Foreskin keratinocyte (primary cell): ENCODE measurements at places on chromosomes 7 and 10. TPM values are rescaled to one million over a fixed set of nuclear protein-coding genes. Genes with fewer than 3 reads are reported as not detected.

The FBXL15 gene
- 5.5 and 5.9 TPM in 2 replicates for total RNA-seq

The TYSND1 gene
- 12.2 and 12.3 TPM in 2 replicates for total RNA-seq

The CYP26A1 gene
- total RNA-seq = not detected in 2 replicates

The UPK3BL2 gene
- 1.3 and 3.1 TPM in 2 replicates for total RNA-seq

The LRMDA gene
- not detected in 2 replicates for total RNA-seq

The WDR86 gene
- not detected in 2 replicates for total RNA-seq

The PDE1C gene
- 18.5 and 31.5 TPM in 2 replicates for total RNA-seq

The TRPV6 gene
- 0.07 and 0.24 TPM in 2 replicates for total RNA-seq

The STEAP4 gene
- 0.03 and 0.04 TPM in 2 replicates for total RNA-seq

The GSTO1 gene
- 168 and 181 TPM in 2 replicates for total RNA-seq

The SEPTIN7 gene
- 229 and 253 TPM in 2 replicates for total RNA-seq

The ORC5 gene
- 19.5 and 23.0 TPM in 2 replicates for total RNA-seq

The PAPSS2 gene
- total RNA-seq = 2.3 and 4.1 TPM in 2 replicates

The IFIT1B gene
- not detected in 2 replicates for total RNA-seq

The CRHR2 gene
- not detected in 2 replicates for total RNA-seq

The CASP7 gene
- total RNA-seq = 24.8 and 31.8 TPM in 2 replicates

The PITX3 gene
- not detected in 2 replicates for total RNA-seq

The EDRF1 gene
- total RNA-seq = 15.3 and 17.7 TPM in 2 replicates

The AKR1D1 gene
- total RNA-seq = not detected in 2 replicates

The ZNF783 gene
- 7.4 and 7.5 TPM in 2 replicates for total RNA-seq

The MET gene
- total RNA-seq = 147 and 157 TPM in 2 replicates

The CASP2 gene
- 21.4 and 23.9 TPM in 2 replicates for total RNA-seq

- DNase-seq = no peak
Observed at GRCh38 chr7:1421020-1421790, 38.1 kb downstream of the MICALL2 start.

- no peak for DNase-seq
Observed at GRCh38 chr10:91188889-91189288, 31.6 kb upstream of the PCGF5 start.

DNA sequence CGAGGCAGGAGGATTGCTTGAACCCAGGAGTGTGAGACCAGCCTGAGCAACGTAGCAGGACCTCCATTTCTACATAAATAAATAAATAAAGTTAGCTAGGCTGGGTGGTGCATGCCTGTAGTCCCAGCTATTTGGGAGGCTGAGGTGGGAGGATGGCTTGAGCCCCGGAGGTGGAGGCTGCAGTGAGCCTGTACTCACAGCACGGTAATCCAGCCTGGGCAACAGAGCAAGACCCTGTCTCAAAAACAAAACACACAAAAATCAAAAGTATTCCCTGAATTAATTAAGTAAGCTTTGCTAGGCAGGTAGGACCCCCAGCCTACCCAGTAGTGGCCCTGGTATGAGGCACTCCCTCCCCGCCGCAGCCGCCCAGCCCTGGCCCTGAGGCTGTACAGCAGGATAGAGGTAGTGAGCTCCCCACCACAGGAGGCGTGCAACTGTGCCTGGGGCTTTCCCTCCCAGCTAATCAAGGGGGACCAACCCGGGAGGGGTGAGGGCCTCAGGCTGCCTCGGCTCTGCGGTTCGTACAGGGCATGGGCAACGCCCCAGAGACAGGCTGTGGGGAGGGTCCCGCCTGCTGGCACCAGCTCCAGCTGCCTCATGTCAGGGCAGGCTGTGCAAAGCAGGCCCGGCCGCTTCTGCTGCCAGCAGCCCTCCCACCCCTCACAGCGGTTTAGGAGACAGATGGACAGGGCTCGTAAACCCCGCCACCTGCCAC is 1.0 kb upstream of the CYP2W1 start:
- DNase-seq = no peak

- no peak for DNase-seq
Observed at GRCh38 chr10:36187380-36188079, 545.4 kb upstream of the FZD8 start.

DNA sequence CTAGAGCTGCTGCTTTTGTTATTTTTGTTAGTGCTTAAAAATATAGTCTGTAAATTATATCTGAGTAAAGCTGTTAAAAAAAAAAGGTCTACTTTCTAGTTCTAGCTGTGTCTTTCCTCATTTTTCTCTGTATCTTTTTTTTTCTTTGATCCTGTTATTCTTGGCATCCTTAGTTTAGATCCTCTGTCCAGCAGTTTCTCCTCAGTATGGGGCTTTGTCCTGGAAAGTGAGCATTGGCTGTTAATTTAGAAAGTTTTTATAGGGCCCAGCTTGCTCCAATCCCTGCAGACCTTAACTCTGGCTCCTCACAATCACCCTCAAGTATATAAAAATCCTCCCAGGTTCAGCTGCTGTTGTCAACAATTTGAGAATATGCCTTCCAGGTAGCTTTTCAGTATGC is 23.5 kb downstream of the DDX50 start:
- no peak for DNase-seq

- no peak for DNase-seq
Observed at GRCh38 chr7:36862771-36863261, 138.5 kb upstream of the AOAH start.

DNA sequence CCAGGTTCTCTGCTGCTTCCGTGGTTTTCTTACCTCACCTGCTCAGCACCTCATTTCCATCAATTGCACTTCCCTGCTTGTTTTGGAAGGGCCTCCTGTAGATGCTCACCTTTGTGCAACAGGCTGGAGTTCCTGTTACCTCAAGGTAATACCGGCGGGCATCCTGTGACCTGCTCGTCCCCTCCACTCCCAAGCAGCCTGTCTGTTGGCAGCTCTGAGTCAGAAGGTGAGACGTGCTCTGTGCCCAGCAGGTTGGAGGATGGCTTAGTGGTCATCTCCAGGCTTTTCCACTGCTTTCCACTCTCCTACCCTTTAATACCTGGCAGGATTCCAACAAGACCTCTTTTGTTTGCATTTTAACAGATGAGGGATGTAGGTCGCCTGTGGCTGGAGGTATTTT is 86.0 kb downstream of the CAMK1D start:
- DNase-seq = no peak

DNA sequence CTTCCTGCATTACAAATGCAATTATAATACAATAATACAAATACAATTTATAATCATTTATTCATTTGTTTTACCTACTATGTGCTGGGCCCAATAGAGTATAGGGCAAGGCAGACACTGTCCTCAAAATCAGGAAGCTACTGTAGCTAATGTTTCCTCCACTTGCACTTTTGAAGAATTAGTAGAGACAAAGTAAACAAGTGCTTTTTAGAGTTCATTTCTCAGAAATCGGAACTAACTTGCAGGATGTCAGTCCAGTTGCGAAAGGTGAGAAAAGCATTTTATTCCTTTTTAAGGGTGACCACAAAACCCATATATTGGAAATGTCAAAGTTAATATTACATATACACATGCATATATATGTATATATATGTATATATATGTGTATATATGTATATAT is 14.2 kb downstream of the ADRB1 start:
- no peak for DNase-seq

GRCh38 chr10:100805543-100806355 is 60.4 kb downstream of the PAX2 start:
- no peak for DNase-seq

GRCh38 chr7:3589752-3590151 is 288.7 kb downstream of the SDK1 start:
- peak; percentile 80 for DNase-seq

DNA sequence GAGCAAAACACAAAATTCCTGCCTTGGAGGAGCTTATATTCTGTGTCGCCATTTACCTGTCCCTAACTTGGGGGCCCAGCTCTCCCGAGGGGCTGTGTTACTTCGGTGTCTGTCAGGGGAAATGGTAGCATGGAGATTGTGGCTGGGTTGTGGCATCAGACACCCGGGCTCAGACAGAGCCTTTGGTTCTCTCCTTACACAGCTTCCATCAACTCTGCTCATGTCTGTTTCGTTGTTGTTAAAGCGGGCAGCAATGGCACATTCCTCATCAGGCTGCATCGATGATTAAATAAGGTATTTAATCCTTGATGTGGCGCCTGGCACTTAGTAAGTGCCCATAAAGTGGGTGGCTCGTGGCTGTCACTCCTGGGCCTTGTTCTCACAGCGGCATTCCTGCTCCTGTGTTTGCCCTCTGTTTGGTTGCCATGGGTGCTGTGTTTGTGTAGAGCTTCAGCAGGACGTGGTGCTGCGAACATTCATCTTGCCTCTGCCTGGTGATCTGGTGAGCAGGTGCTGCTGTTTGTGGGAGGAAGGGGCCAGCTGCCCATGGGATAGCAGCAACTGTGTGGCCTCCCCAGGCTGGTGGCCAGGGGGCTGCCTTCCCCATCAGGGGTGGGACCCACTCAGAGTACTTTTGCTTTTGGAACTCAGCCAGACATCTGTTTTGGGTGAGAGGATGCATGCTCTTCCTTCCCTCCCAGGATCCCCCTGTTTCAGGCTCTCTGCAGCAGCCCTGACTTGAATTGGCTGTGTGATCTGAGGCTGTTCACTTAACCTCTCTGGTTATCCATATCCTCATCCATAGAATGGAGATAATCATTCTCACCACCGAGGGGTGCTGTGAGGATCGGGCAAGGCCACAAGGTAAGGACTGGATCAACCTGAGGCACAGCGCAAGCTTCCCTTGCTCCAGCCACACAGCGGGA is 207.2 kb upstream of the SVIL start:
- peak; percentile 41 for DNase-seq

GRCh38 chr10:96692427-96692826 is 27.9 kb downstream of the PIK3AP1 start:
- no peak for DNase-seq

DNA sequence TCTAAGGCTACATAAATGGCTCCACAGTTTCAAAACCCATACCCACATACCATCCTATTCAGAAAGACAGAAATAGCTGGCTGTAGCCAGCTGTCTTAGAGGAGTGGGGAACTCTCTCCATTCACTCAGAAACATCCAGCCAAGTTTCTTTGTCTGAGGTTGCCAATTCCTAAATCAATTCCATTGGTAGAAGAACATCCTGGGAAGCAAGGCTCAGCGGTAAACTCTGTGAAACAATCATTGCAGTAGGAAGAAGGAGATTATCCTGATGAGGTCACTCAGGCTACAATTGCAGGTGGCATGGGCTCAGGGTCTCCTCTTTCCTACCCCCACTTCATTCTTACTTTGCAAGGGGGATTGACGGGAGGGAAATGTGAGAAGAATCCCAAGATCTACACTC is 154.0 kb downstream of the ETV1 start:
- no peak for DNase-seq

DNA sequence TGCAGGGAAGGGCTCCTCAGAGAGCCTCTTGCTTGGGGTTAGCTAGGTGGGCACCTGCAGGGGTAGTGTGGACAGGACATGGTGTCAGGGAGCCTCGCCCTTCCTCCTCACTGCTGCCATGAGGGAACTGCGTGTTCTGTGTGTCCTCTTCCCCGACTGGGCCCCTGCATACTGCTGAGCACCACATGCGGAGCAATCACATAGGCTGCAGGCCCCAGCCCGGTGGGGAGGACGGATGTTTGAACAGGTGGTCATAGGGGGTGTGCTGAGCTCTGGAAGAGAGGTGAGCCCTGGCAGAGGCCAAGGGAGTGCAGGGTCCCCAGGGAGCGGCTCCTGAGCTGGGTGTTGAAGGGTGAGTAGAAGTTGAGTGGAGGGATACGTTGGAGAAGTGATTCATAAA is 48.3 kb upstream of the ZMIZ2 start:
- DNase-seq = no peak

DNA sequence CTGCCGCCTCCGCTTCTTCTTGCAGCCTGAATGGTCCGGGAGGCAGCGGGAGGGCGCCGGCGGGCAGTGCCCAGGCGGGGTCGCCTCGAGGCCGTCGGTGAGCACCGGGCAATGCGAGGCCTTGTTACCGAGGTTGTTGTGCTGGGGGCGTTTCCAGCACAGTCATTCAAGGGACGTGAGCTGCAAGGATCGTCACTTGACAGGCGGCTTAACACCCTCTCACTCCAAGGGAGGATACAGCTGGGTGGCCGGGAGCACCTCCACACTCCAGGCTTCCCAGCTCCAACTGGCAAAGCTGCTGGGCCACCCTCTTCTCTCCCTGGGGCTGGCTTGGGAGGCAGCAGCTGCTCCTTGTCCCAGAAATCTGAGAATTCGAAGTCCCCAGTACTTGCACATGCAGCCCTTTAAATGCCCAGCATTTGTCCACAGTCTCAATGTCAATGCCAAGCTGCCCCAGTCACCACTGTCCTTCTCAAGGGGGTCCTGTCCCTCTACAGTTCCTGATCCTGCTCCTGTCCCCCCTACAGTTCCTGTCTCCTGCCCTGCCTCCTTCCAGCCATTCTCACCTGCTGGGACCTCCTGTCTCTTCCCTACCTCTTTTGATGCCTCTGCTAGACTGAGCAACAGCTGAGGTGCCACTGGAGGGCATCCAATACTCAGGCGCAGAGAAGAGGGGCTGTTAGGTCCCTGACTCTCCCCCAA is 4.4 kb upstream of the HOXA11 start:
- no peak for DNase-seq

- no peak for DNase-seq
Observed at GRCh38 chr10:80526218-80526617, 11.5 kb upstream of the SH2D4B start.

- DNase-seq = peak; percentile 18
Observed at GRCh38 chr10:26881600-26882331, 21.0 kb upstream of the ABI1 start.

- no peak for DNase-seq
Observed at GRCh38 chr7:70793821-70794220, 338.1 kb upstream of the GALNT17 start.

GRCh38 chr10:36448760-36449691 is 676.4 kb upstream of the ANKRD30A start:
- no peak for DNase-seq

- DNase-seq = no peak
Observed at GRCh38 chr7:11236680-11237079, 263.0 kb downstream of the PHF14 start.

GRCh38 chr7:2138146-2138765 is 94.5 kb downstream of the MAD1L1 start:
- no peak for DNase-seq

DNA sequence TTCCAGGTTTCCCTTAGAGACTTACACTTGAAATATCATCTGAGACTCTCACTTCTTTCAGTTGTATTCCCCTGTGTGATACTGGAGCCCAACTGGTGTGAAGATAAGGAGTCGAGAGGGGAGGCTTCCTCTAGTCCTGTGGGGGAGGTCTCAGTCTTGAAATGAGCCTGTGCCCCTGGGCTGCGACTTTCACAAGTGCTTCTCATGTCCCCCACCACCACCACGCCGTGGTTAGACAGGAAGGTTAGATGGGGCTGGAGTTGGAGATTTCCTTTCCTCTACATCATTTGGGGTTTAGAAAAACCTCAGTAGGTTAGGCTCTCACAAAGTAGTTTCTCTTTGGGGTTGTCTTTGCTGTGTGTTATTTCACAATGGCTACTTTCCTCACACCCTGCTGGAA is 25.6 kb upstream of the MKX start:
- DNase-seq = no peak

- no peak for DNase-seq
Observed at GRCh38 chr7:329691-330281, 39.8 kb downstream of the FOXL3 start.

- peak; percentile 51 for DNase-seq
Observed at GRCh38 chr7:120407010-120407409, 134.0 kb downstream of the KCND2 start.

GRCh38 chr10:84685047-84685660 is 356.8 kb downstream of the CCSER2 start:
- peak; percentile 6 for DNase-seq

- no peak for DNase-seq
Observed at GRCh38 chr7:74173074-74173473, 1.1 kb upstream of the EIF4H start.
